ENCODE measurements at places on chromosomes 13 and 19.

DNA sequence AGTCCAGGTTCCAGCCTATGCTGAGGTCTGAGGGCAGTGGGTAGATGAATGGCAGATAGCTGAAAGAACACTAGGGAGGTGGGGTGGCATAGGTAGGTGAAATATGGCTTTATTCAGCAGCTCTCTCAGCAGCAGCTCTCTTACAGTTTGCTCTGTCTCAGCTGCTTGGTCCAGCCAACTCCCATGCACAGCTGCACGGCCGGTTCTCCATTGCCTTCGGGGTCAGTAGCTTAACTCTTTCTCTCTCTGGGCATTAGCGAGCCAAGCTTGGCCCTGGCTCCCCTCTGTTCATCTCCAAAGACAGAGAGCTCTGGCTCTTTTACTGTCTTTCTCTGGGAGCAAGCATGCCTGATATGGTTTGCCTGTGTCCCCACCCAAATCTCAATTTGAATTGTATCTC lies 151.9 kb downstream of the MYO16 start:
- no peak for DNase-seq

DNA sequence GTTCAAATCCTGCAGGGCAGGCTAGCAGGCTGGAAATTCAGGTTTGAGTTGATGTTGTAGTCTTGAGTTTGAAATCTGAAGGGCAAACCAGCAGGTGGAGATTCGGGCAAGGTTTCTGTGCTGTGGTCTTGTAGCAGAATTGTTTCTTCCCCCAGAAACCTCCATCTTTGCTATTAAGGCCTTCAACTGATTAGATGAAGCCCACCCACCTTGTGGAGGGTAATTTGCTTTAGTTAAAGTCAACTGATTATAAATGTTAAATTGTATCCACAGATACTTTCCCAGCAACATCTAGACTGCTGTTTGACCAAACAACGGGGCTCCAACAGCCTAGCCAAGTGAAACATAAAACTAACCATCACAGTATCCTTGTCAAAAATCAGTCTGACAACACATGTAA lies 9.4 kb downstream of the IPO5 start:
- DNase-seq = no peak

- DNase-seq = no peak
These were observed 374.4 kb downstream of the SPRY2 start for GRCh38 chr13:79966493-79966895.

DNA sequence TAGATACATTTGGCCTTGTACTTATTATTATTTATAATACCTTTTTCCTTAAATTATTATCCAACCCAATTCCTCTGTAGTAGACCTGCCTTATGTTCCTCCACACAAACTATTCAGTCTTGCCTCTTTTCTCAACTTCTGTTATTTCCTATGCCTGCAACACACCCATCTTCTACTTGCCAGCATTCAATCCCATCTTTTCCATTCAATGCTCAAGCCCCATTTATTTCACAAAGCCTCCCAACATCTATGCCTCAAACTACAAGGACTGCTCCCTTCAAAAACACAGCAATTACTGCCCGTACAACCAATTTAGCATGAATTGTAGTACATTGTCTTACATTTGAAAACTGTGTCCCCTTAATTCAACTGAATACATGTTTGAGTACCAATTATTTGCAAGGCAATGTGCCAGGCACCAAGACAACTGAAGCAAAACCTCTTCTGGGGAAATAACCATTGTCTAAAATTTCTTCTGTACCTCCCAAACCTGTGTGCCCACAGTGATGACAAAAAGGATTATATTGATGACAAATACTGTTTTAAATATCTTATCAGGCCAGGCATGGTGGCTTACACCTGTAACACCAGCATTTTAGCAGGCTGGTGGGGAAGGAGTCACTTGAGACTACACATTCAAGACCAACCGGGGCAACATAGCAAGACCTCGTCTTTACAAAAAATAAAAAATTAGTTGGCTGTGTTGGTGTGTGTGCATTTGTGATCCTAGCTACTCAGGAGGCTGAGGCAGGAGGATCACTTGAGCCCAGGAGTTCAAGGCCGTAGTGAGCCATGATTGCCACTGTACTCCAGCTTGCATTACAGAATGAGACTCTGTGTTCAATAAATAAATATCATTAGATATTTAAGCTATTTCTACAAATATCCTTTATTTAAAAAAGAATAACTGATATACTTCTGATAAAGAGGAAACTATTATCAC lies 35.1 kb downstream of the ELF1 start:
- DNase-seq = no peak

GRCh38 chr19:43592800-43593350 lies 3.1 kb downstream of the IRGQ start:
- no peak for DNase-seq

Data from MM.1S (cell line).